NCI-H774 (cell line): ENCODE measurements at places on chromosomes 6 and 20.

GRCh38 chr6:88268508-88268907, 102.4 kb upstream of the CNR1 start:
- DNase-seq: no peak

GRCh38 chr6:164121527-164121926, 707.0 kb downstream of the QKI start:
- no peak for DNase-seq

DNA sequence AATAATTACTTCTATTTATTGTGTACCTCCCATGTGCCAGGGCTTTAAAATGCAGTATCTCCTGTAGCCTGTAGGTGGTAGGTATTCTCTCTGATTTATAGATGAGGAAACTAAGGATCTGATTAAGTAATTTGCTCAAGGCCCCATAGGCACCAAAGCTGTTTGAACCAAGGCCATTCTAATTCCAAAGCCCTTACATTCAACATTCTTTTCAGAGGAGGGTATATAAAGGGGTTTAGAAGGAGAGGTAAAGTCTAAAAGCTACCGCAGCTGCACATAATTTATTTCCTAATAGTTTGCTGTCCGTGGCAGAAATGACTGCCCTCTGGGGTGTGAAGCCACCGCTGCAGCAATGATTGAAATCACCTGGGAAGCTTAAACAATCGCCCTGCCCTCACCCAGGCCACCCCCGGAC, 95.0 kb upstream of the FAM8A1 start:
- DNase-seq: no peak

DNA sequence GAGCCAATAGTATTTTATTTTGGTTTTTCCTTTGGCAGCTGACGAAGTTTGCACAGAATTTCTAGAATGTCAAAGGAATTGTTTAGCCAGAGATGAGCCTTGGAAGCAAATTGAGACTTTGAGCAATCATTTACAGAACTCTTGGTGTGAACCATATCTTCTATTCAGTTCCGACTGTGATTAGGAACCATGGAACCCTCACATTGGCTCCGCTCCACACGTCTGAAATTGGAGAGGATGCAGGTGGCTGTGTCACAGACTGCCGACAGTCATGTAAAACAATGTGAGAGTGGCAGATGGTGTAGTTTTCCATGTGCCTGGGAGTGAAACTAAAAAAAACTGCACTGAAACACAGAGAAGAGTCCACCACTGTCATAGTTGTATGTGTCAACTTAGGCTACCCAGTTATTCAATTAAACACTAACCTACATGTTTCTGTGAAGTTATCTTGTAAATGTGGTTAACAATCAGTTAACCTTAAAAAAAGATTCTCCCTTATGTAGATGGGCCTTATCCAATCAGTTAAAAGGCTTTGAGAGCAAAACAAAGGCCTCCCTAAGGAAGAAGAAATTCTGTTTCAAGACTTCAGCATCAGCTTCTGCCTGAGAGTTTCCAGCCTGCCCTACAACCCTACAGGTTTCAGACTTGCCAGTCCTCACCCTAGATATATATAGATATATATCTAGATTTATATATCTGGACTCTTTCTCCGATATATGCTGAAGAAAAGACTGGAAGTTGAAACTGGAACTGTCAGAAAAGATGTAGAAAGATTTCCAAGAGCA, 3.3 kb upstream of the HMGN4 start:
- DNase-seq: no peak

DNA sequence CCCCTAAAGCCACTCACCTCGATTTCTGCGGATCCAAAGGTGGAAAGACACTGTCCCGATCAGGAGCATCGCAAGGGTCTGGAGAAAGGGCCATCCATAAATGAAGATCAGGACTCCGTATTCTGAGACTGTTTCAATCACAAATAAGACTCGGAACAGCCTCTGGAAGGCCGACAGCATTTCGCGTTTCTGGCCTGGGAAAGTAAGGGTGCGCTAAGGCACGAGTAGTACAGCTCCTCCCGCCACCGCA, 44.6 kb downstream of the DPPA5 start:
- DNase-seq: peak; percentile 75

DNA sequence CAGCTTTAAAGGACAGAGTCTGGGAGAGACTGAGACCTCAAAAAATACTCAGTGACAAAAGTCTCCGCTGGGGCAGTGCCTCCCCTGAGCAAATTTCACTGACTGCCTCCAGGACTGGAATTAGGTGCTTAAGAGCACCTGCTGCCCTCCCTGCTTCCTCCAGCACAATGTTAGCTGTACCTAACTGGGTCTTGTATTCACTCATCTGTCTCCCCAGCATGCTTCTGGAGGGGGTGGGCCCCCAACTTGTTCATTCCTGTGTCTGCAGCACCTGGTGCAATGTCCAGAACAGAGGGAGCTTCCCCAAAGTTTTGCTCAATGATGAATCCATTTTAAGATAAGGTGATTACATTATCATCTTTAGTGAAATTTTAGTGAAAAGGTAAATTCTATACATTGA, 650.7 kb downstream of the KIF16B start:
- DNase-seq: no peak

- no peak for DNase-seq
Observed at GRCh38 chr6:157322792-157323254, 496 bp downstream of the TMEM242 start.

GRCh38 chr20:51910321-51911050, 108.2 kb upstream of the SALL4 start:
- no peak for DNase-seq

DNA sequence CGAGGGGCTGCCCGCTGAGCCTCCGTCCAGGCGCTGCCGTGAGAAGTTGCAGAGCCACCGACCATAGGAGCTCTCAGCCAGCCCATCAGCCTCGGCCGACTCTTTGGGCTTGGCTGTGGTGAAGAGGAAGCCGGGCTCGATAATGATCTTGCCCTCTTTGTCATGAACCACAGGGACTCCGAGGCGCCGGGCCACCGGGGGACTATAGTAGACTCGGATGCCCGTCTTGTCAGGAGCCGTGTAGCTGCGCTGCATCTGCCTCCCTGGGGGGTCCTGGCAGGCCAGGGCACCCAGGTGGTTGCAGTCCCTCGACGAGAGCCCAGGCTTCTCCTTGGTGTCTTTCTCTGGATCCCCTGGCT, 20.5 kb upstream of the DSN1 start:
- no peak for DNase-seq
